Left hindlimb (tissue), 1 donor: ENCODE measurements at places on chromosomes 5 and 9.

- no peak for DNase-seq
These were observed 3.8 kb upstream of the IGFBPL1 start for GRCh38 chr9:38428062-38428461.

DNA sequence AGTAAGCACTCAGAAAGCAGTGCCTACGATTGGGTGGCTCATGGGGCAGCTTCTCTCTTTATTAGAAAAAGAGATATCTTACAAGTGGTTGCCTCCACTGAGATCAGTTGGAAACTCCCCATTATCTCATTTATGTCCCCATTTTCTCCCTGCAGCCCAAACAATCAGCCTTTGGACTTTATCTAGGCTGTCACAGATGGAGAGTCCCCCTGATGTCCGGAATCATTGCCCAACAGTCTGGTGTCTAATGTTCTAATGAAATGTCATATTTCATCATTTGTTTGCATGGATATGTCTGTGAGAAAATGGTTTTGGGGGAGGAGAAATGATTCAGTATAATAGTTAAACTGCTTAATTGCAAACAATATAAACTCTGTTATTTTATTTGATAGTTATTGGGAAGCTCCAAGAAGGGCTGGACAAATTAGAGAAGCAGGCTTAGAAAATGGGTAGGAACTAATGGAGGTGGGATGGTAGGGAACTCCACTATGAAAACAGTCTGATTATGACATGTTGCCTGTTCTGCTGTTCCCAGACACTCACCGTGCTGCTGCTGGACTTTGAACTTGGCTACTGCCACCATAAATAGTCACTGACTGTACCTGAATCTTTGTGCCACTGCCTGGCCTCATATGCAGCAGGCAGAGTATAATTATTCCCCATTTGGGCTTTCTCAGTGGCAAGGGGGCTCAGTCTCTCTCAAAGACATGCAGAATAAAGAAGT, 38.3 kb upstream of the SMAD5 start:
- DNase-seq: no peak

GRCh38 chr5:93723681-93724080, 17.7 kb downstream of the POU5F2 start:
- DNase-seq: no peak

DNA sequence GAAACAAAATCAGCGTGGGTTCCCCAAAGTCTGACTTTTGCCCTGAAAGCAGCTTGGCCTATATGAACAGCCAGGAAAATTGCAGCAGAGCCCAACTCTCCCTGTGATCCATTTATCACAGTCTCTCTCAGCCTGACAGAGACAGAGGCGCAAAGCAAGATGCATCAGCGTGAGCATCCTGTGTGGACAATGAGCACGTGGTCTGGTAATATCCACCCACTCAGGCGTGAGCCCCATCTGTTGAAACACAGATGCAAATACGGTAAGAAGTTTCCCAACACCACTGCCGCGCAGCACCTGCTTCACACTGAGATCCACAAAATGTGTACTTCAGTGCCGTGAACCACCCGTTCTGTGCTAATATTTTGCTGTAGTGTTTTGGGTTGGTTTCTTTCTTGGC, 114.6 kb downstream of the MRPL36 start:
- DNase-seq: no peak

DNA sequence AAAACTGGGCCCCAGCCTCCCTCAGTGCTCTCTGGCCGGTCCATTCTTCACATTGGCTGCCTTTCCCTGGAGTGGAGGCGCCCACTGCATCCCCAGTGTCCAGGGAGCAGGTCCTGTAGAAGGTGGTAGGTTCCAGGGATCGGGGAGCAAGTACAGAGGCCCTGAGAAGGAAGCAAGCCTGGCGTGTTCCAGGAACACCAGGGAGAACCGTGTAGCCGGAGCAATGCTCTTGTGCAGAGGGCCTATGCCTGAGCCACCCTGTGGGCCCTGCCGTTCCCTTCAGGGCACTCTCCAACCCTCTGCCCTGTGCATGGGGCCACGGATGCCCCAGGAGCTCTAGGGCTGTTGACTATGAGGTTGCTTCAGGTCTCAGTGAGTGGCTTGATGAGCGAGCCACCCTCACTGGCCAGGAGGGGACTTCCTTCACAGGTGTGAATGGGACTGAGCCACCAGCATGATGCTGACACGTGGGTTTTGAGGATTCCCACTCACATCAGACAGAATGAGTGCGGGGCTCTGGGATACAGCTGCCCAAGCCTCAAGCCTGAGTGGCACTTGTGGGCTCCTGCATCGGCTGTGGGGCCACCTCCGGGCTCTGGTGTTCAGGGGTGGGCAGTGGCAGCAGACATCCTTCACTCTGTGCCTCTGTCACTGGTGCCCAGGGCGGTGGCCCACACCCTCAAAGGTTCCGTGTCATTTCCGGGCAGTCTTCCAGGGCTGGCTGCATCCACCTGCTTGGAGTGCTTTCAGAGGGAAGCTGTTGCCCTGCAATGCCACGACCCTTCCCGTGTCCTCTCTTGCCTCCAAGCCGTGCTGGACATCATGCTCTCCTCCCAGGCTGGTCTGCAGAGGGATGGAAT, 54.4 kb downstream of the ADAMTS2 start:
- peak; percentile 29 for DNase-seq

DNA sequence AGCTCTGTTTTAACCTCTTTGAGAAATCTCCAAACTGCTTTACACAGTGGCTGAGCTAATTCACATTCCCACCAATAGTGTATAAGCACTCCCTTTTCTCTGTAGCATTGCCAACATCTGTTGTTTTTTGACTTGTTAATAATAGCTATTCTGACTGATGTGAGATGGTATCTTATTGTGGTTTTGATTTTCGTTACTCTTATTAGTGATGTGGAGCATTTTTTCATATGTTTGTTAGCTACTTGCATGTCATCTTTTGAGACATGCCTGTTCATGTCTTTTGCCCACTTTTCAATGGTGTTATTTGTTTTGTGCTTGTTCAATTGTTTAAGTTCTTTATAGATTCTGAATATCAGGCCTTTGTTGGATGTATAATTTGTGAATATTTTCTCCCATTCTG, 225.2 kb upstream of the TRPC7 start:
- no peak for DNase-seq

DNA sequence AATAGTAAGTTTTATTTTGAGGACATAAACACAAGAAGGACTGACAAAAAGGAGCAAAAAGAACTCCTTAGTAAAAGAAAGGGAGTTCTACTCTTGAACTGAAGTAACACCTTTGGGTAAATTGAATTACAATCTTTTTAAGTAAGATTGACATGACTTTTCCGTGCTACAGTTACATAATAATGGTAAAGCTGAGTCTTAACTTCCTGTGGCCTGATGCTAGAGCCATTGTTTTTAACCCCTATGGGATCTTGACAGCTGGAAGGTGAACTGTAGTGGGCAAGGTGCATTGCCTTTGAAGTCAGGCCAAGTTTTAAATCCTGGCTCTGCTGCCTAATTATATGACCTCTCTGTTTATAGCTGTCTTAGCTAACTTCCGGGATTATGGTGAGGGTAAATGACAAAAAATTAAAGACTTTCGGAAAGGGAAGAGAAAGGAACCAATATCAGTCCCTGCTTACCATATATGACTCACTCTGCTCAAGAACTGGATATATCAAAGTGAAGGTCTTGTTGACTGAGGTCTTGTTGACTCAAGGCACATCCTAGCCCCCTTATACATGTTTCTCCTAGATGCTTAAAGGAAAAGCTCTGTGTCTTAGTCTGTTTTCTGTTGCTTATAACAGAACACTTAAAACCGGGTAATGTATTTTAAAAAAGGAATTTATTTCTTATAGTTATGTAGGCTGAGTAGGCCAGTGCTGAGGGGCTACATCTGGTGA, 6.8 kb downstream of the HSD17B4 start:
- DNase-seq: no peak

DNA sequence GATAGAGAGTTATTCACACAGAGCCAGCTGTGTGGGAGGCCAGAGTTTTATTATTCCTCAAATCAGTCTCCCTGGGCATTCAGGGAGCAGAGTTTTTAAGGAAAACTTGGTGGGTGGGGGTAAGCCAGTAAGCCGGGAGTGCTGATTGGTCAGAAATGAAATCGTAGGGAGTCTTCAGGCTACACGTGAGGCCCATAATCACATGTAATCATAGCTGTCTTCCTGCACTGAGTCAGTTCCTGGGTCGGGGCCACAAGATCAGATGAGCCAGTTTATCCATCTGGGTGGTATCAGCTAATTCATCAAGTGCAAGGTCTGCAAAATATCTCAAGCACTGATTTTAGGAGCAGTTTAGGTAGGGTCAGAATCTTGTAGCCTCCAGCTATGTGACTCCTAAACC, 10.8 kb upstream of the TTC39B start:
- DNase-seq: no peak

DNA sequence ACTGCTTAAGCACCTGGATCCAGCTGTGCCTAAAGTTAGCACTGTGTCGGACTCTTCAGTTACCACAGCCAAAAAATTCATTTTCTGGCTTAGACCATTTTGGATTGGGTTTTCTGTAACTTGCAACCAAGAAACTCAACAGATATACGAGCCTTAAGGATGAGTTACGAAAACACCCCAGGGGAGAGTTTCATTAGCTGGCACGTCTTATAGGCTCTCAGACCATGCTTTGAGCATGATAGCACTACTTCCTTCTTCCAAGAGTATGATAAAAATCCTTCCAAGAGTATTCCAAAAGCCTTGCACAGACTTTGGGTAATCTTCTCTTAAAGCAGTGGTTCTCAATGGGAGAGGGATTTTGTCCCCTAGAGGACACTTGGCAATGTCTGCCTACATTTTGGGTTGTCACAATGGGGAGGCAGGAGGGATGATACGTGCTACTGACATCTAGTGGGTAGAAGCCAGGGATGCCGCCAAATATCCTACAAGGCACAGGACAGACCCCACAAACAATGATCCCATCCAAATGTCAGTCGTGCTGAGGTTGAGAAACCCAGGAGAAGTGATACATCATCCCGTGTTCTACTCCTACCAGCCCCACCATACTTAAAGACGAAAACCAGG, 64.8 kb downstream of the SMIM23 start:
- DNase-seq: no peak

DNA sequence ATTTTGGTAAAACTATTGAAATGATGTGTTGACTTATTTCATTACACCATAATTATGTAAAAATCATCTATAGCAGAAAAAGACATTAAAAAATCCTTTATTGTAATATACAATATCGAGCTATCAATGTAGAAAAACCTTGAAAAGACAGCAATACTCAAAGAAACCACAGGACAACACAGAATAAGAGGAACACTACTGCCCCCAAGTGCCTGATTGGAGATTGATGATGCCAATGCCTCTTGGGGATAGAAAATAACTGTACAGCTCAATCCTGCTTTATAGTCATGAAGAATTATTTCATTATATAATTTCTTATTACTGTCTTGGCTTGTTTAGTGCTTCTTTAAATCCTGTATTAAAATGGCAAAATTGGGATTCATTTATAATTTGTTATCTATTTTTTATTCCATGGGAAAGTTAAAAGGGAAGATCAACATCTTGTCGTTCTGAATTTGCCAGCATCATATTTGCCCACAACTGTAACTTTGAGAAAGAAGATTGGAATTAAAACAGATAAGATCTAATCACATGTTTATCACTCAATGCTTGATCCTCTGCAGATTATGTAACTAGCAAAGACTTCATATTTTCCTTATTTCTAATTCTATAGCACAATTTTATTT, 337.5 kb downstream of the CDH9 start:
- no peak for DNase-seq

DNA sequence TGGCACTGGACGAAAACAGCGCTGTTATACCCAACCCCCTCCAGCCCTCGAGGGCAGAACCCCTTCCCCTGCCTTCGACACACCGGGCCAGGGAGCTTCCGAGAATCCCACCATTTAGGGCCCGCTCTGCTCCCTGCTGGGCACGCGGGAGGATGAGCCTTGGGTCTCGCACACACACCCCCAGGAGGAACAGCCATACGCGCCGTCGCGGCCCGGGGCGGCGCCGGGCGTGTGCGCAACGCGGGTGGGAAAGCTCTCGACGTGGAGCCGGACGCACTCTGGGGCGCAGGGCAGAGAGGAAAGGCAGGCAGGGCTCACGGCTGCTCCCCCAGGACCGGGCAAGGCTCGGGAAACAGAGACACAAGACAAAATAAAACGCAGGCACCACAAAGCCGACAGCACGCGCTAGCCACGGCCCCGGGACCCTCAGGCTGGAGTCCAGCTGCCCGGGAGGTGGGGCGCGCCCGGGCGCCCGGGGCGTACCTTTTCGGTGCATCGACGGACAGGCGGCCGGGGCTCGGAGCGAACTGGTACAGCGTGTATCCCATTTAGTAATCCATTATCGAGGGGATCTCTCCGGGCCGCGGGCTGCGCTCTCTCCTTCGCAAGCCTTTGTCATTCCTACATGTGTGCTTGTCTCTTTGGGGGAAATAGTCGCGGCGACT, 789 bp downstream of the SEMA6A start:
- peak; percentile 59 for DNase-seq

GRCh38 chr5:126443374-126443851, 20.2 kb downstream of the GRAMD2B start:
- no peak for DNase-seq

- DNase-seq: no peak
These were observed 4.4 kb upstream of the ZDHHC12 start for GRCh38 chr9:128728298-128728697.

- DNase-seq: no peak
These were observed 2.5 kb upstream of the MAPK9 start for GRCh38 chr5:180294411-180294810.

DNA sequence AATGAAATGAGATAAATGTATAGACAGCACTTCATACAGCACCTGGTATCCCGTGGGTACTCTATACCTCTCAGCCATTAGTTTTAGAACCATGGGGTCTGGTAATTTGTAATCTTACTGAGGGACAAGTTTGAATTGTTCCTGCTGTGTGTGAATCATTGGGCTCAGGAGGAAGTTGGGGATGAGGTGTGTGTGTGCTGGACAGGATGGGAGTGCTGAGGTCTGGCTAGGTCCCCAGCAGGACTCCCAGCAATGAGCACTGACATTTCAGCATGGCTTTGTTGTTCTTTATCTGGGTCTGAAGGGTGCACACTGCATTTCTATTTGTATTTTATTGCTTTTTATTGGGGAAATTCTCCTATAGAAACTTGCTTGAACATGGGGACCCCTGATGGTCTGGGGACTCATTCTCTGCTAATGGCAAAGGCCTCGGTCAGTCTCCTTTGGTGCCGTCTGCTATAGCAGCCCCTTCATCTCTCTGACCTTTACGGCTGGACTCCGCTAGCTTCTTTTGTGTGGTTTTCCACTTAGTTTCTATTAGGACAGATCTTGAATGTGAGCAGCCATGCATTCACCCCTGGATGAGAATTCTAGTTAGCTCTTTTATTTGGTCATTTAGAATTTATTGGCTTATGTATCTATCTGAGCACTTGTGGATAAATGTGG, 98.1 kb downstream of the SREK1 start:
- no peak for DNase-seq

DNA sequence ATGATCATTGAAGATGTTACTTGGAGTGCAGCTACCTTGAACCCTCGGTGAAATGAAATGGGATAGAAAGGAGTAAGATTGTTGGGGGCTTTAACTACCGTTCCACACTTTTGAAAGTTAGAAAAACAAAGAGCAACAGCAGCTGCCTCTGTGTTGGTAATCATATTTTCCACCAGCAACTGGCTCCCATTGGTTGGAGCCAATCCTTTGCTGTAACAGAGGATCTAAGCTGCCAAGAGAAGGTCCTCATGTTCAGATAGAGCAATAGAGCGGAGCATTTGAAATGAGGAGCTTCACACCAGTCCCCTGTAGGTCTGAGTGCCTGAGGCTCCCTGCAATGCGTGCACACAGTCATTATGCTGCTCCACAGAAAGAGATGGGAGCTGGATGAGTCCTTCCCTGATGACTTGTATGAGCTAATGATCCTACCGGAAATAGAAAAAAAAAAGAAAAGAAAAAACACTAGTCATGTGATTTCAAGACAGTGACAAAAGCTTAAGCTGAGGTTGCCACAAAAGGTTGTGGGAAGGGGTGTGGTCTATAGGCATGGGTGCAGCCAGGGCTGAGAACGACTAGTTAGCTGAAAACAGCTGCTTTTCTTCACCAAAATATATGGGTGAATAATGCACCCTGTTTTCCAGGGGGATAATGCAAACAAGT, 300.7 kb downstream of the MLLT3 start:
- no peak for DNase-seq
